ENCODE measurements at places on chromosomes 4 and X.

DNA sequence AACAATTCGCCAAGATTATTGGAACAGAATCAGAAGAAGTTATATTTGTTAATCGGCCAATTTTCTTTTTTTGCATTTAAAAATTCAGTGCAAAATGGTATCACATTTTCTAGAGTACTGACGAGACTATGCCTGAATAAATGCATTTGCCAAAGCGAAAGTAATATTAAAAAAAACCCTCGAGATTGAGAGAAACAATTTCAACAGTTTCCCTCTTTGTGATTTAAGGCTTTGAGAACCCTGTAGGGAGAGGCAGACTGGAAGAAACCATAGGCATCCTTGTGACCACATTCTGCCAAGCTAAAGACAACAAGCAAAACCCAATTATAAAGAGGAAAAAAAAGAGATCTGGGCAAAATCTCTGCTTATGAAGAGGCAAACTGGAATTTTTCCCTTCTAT lies 218.1 kb upstream of the GK2 start:
- no peak for DNase-seq

GRCh38 chr4:86961116-86961515 lies 26.3 kb downstream of the AFF1 start:
- DNase-seq, result no peak

DNA sequence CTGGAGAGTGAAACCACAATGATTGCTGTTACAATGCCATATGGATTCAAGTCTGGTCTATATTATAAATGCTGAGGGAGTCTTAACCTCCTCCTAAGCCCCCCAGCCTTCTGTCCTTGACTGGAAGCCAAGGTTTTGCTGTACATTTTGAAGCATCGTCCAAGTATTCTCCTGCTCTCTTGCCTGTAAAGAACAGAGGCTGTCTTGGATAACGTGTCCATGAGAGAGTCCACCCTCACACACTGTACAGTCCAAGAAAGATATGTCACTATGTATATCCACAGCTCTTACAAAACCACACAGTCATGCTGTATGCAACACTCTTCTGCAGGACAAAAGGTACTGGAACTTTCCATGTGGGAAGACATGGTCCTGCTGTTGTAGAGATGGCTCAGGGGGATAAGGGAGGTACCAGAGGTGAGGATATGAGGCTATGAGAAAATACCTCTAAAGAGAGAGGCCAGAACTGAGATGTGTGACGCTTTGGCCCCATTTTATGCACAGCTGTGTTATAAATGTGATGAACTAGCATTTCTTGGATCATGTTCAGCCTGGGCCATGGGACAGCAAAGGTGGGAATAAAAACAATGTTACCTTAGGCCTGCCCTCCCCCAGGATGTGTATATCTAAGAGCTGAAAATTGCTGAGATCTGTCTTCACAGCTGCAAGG lies 678.6 kb downstream of the IQCM start:
- no peak for DNase-seq

DNA sequence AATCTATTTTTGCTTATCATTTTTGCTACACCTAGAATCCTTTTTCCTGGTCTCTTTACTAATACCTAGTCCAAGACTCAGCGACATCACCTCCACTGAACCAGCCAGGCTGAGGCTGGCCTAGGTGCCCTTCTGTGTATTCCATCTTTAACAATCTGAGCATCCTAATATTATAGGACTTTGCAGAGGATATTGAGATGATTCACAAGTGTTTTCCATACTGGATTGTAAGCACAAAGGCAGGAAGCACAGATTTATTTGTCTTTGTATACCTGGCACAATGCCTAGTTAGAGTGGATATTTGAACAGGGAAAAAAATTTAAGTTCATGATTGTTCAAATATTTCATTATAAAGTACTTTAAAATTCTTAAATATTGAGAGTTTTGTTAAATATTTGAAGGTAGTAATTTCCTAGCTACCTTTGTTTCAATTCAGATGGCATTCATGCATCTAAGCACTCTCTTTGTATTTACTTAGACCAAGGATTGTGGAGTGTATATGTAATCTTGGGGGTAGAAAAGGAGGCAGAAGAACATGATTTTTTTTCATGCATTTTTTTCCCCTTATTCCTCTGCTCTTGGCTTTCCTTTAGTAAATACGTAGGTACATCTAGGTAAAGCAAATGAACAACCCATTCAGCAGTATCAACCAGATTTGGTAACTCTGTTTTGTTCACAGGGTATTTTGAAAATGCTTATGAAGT lies 18.4 kb downstream of the SMARCA5 start:
- DNase-seq, result no peak

- DNase-seq, result no peak
These were observed 1.5 kb upstream of the CPLX1 start for GRCh38 chr4:827209-828081.

DNA sequence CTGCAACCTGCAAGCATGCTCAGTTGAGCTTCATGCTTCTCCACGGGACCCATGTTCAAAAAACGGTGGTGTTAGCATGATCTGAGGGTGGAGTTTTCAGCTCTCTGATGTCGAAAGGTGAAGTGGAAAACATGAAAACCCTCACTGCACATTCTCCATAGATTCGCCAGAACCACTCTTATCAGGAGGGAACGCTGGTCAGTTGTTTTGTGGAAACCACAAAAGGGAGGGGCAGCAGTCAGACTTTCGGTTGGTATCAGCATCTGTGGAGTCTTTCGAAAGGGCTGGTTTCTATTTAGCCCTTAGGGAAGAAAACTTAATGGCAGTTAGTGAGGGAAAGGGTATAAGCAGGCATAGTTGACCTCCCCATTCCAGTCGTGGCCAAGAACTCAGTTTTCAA lies 12.6 kb downstream of the PPA2 start:
- DNase-seq, result no peak

DNA sequence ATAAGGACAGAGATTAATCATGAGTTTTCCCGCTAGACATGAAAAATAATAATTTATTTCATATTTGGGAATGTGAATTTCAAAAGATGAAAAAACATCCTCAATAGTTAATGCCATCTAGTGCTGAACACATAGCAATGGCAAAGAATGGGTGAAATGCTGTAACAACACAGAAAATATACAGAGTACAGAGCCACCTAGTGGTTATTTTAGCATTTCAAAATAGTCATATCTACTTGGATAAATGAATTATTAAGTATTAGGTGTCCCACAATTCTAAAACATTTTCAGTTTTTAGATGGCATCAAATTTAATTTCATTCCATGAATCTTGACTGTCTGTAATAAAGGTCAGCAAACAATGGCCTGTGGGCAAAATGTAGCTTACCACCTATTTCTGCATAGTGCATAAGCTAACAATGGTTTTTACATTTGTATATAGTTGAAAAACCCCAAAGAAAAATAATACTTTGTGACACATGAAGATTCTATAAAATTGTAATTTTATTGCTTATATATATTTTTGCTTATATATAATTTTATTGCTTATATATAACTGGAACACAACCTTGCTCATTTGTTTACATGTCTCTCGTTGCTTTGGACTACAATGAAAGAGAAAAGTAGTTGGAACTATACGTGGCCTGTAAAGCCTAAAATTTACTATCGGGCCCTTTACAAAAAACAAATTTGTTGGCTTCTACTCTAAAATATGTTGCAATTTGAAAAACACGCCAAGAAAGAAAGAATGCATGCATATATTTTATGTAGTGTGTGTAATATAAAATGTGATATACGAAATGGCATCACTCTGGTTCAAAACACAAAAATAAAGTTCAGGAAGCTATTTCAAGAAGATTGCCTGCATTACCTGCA lies 99.1 kb upstream of the FAM47C start:
- DNase-seq, result no peak

DNA sequence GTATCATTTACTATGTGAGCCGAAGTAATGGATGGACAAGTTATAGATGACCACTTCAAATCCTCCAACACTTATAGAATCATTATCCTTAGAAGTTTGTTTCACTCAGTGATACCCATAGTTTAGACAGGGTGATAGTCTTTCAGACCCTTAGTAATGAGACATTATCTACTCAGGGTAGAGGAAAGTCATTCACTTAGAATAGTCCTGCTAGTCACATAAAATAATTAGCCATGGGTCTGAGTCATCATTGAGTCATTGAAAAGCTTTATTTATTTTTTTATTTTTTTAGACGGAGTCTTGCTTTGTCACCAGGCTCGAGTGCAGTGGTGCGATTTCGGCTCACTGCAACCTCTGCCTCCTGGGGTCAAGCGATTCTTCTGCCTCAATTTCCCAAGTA lies 321.7 kb upstream of the FSTL5 start:
- no peak for DNase-seq

DNA sequence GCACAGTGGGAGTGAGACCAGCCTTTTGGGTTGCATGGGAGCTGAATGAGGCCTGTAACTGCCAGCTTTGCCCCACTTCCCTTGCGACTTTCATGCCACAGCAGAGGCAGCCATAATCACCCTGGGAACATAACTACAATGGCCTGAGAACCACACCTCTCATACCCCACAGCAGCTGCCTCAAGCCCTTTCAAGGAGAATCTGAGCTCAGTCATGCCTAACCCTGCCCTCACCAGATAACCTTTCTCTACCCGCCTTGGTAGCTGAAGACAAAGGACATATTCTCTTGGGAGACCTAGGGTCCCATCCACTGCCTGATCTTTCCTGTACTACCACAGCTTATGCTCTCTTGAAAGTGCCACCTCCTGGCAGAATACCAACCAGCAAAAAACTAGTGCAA lies 599.9 kb upstream of the IGFBP7 start:
- no peak for DNase-seq

GRCh38 chrX:45434231-45434630 lies 233.6 kb upstream of the DIPK2B start:
- no peak for DNase-seq

- DNase-seq, result no peak
These were observed 7.3 kb downstream of the ZNF280C start for GRCh38 chrX:130261296-130261893.

DNA sequence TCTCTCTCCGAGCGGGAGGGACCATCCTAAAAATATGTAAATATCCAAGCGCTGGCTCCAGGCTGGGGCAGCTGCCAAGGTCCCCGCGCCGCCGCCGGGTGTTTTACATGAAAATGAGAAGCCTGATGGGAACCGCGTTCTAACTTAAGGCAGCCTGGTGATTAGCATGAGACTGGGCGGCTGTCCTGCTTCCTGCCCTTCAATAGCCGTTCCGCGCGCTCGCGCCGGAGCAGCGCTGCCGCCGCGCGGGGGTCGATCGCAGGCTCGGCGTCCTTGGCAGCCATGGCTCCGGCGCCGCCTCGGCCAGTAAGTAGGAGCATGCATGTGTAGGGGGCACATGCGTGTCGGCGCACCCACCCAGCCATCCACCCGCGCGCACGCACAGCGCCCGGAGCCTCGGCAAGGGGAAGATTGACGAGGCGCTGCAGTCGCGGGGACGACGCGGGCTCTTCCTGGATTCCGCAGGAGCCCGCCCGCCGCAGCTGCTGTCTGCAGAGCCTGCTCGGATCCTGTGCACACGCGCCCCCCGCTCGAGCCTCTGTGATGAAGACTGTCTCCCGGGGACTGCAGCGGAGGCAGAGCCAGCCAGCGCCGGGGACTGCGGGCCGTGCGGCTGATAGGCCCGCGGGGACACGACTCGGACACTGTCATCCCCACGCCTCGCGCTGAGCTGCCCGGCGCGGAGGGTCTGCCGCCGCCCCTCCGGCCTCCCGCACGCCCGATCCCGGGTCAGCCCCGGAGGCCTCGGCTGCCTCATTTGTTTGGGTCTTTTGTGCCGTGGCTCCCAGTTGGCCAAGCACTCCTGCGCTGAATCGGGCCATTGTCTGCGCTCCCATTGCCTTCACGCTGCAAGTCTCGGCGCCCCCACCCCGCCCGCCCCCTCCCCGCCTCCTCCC lies 734 bp downstream of the STOX2 start:
- no peak for DNase-seq

DNA sequence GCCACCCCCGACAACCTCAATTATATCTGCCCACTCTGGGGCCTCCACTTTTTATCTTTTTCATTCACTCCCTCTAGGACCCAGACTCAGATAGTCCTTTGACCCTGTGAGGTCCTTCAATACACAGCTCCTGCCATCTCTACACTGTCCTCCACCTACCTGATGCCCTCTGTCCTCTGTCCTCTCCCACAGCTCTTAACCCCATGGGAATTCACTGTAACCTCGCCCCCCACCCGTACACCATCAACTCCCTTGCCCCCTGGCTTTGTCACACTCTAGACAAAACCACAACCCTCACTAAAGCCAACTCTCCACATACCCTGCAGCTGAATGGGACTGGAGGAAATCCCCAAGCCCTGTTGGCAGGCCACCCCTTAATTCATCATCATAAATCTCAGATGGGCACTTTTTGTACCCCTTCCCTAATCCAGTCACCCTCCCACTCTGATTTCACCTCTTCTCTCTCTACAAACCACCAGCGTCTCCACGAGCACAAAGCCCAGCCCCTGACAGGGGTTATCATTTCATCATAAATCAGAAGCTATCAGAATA lies 52.3 kb upstream of the ENPP6 start:
- DNase-seq, result no peak

GRCh38 chr4:140240237-140240636 lies 86.3 kb upstream of the MAML3 start:
- DNase-seq, result no peak

DNA sequence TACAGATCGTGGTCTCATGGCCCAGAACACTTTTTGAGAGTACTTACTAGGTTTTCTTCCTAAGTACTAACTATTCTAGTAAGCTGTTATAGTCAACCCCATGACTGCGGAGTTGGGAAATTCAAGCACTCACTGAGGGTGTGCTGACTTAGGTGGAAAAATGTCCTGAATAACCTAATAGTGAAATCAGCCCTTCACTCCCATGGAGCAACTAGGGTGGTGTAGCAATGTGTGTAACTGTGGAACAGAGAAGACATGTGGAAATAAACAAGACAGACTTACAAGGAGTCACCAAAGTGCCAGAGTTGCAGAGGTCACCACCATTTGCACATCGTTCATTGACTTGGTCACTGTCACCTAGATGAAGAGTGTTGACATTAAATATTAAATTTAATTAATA lies 12.1 kb upstream of the VSIG4 start:
- DNase-seq, result no peak

GRCh38 chr4:172073590-172073989 lies 260.4 kb downstream of the GALNTL6 start:
- no peak for DNase-seq

- no peak for DNase-seq
These were observed 155.8 kb downstream of the RPA4 start for GRCh38 chrX:97039363-97040029.
